Muscle of arm (tissue), 14 donors: ENCODE measurements at places on chromosomes 1 and 21. TPM values are rescaled to one million over a fixed set of nuclear protein-coding genes. Genes with fewer than 3 reads are reported as not detected.

The VHLL gene
- polyA plus RNA-seq: not detected

The SLC2A5 gene
- polyA plus RNA-seq: 13.7 TPM

The AIRE gene
- polyA plus RNA-seq: not detected

The PROX1 gene
- 14.8 TPM for polyA plus RNA-seq

The FAM177B gene
- 0.27 TPM for polyA plus RNA-seq

The SDC3 gene
- 32.6 TPM for polyA plus RNA-seq

The C1QB gene
- 25.1 TPM for polyA plus RNA-seq

The PPIAL4G gene
- not detected for polyA plus RNA-seq

The OR2W3 gene
- polyA plus RNA-seq: 0.50 TPM

The GRHL3 gene
- 0.10 TPM for polyA plus RNA-seq

The SYT14 gene
- 1.5 TPM for polyA plus RNA-seq

The SPRR1A gene
- polyA plus RNA-seq: not detected

The PLA2G2D gene
- 0.11 TPM for polyA plus RNA-seq

The FCGR3B gene
- polyA plus RNA-seq: 0.33 TPM

The SH2D2A gene
- polyA plus RNA-seq: 0.63 TPM

DNA sequence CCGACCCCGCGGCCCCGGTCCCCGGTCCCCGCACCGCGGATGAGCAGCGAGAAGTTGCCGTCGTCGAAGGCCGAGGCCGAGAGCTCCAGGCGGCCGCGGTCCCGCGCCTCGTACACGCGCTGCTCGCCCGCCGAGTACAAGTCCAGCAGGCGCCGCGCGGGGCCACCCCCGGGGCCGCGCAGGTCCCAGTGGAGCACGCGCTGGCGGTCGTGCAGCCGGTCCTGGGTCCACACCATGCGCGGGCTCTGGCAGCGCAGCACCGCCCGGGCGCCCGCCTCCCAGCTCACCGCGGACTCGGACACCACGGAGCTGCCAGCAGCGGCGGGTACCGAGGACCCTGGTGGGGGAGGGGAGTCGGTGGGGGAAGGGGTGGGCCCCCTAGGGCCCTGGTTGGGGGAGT lies 2.9 kb downstream of the MXRA8 start:
- no peak for DNase-seq

DNA sequence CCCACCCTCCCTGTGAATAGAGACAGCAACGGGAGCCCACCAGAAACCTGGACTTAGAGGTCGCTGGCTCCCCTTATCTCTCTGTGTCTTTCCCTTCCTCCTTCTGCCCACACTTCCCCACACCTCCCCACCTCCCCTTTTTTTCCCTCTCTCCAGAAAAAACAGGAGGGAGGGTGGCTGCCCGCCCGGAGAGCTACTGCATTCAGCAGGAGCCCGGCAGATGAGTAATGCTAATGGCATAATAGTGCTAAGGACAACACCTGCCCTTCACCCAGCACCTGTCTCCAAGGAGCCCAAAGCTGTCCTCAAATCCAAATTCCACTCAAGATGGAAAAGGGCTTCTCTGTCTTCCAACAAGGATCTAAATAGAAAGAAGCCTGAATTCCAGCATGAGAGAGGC lies 11.4 kb upstream of the PRELP start:
- no peak for DNase-seq

- DNase-seq: no peak
Measured at GRCh38 chr1:43203859-43204258, 31.7 kb downstream of the CFAP57 start.

GRCh38 chr1:240294566-240294965 lies 202.9 kb downstream of the FMN2 start:
- no peak for DNase-seq

DNA sequence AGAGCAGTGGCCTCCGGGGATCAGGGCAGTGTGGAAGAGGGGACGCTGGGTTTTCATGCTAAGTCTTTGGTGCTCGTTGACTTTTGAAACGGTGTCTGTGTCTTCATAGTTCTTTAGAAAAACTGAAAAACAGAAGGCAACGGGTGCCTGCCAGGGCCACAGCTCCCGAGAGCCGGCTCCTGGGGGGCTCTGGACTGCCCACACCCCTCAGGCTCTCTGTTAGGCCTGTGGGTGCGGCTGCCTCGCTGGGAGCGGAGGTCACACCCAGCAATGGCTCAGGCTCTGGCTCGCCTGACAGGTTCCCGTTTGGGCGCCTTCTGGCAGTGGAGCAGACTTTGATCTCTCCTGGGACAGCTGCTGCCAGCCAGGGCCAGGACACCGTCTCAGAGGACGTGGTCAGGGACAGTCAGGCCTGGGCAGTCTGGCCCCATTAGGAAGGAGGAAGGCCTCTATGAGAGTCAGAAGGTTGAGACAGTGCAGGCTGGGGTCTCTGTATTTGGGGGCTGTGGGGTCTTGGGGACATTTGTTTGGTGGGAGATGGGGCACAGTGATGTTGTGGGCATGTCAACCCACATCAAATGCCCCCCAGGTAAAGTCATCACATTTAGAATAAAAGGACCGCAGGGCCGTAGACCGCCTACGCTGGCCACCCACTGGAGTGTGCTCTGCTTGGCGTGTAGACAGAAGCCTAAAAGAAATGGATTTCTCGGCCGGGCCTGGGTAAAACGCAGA lies 5.6 kb downstream of the ARHGEF16 start:
- no peak for DNase-seq

GRCh38 chr1:157781048-157781447 lies 4.1 kb upstream of the FCRL2 start:
- DNase-seq: no peak

DNA sequence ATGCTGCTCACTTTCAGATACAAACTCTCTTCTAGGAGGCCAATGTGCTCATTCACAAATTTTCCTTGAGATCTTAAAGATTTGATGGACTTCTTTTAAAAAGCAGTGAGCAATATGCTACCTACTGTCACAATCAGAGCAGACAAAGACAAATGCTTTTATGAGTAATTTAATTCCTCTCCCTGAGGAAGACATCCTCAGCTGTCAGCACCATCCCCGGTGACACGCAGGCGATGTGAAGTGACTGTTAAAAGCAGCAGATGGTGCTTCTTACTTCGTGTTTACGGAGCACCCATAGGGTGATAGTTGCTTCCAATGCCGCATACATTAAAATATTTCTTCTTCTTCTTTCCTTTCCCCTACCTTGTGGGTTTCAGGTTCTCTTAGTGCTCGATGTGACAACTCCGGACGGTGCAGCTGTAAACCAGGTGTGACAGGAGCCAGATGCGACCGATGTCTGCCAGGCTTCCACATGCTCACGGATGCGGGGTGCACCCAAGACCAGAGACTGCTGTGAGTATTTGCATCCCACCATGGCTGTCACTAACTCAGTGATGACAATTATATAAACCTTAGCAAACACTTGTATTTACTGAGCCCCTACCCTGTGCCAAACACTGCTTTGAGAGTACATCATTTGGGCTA lies 29.1 kb downstream of the LAMC2 start:
- no peak for DNase-seq

DNA sequence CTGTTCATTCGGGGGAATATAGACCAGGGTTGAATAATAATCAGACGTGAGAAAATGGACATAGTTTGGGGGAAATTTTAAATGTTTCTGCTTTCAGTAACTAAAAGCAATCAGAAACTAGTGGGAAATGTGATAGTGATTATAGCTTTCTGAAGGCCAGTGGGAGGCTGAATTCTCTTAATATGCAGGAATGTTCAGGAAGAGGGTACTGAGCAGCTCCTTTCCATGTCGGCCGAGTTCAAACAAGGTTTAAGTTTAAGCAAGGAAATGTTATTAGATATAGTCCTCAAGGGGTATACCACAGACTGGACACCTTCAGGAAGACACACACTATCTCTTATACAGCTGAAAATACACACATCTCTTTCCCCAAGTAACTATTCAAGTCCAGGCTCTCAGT lies 105.5 kb downstream of the HHAT start:
- no peak for DNase-seq

DNA sequence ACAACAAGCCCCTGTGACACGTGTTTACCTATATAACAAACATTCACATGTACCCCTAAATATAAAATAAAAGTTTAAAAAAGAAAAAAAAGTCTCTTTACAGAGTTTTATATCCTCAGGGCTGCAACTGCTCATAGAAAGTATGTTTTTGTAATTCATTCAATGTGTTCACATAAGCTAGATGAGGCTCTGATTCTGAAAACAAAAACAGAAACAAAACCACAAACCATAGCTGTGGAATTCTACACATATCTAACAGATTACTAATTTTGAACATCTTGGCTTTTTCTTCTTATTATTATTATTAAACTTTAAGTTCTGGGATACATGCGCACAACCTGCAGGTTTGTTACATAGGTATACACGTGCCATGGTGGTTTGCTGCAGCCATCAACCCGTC lies 579.6 kb upstream of the ZRANB2 start:
- no peak for DNase-seq

DNA sequence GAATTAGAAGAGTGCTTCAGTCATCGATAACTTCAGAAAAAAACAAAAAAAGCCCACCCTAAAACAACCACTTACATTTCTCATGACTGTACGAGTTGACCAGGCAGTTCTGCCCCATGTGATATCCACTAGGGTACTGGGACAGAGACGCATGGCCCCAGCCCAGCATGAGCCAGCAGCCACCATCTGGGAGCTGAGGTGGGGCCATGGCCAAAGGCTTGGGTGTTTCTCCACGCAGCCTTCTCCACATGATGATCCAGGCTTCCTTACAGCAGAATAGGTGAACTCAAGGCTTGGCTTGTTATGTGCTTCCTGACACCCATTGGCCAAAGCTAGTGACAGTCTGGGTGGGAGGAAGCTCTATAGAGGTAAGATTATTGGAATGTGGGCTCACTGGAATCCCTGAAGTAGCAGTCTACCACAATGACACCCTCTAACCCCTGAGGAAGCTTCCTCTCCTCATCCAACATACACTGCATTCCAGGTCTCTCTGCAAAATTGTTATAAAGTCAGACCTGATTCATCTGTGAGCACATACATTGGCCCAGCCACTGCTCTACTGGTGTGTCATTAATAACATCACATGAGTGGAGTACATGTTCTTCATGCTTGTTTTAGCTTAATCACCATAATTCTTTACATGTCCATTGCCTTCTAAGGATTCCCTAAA lies 66.3 kb upstream of the NTPCR start:
- DNase-seq: no peak

- no peak for DNase-seq
Measured at GRCh38 chr21:17597680-17598079, 15.0 kb downstream of the BTG3 start.

DNA sequence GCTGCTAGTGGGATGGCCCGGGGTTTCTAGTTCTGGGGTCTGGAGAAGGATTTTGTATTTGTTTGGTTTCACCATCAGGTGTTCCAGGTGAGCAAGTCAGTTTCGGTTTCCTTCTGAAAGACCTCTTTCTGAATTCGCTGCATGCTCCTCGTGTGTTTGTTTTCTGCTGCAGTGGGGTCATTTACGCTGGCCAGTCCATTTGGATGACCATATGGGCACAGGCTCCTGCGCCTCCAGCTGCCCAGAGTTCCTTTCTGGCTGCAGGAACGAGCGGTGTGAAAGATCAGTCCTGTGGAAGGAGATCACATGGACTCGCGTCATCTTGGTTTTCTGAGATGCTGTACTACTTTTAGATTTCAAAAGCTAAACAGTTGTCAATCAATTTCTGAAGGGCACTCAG lies 83.7 kb upstream of the GCLM start:
- DNase-seq: no peak

- no peak for DNase-seq
Measured at GRCh38 chr1:171313319-171313834, 606 bp upstream of the FMO4 start.

- DNase-seq: no peak
Measured at GRCh38 chr1:119636491-119637089, 11.5 kb downstream of the ZNF697 start.

DNA sequence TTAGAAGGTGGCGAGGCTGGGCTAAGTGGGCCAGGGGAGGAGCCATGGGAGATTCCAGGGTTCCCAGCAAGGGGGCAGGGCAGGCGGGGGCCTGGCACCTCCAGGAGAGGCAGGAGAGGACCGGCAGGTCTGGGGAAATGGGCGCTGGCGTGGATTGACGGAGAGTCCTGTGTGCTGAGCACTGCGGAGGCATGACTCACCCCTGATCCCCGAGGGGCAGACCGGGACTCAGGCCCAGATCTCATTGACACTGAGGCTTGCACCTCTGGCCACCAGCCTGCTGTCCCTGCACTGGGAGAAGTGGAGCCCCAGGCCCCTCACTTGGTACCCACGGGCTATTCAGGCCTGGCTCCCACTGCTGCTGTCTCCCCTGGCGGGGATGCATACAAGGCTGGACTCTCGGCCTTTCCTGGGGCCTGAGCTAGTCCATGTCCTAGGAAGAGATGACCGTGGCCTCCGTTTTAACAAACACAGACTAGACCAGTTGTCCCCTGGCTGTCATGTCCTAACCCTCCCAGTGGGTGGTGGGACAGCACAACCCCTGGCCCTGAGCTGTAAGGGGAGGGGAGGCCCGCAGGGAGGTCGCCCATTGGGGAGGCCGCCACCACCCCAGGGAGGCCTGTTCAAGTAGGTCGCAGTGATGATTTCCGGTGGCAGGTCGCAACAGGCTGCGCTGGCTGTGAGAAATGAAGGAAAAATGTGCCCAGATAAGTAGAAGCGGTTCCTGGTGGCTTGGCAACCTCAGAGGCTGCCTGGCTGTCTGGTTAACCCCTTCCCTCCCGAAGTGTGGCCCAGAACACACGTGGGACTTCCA lies 39.7 kb downstream of the RIPK4 start:
- peak; percentile 41 for DNase-seq

DNA sequence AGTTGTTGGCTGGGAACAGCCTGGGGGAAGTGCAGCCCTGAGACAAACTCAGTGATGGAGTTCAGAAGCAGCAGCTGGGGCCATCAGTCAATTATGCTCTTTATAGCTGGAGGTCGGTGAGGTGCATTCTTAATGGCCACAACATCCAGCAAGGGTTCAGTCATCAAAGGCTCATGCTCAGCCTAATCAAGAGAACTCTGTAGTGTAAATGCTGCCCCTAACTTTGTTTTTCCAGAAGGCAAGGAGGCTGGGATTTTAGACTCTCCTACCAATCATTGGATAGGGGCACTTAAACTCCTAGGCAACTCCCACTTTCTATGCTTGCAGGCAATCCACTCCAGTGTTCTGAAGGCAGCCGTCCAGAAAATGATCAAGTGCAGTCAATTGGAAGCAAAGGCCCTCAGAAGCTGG lies 15.0 kb upstream of the RGS4 start:
- DNase-seq: no peak

- DNase-seq: no peak
Measured at GRCh38 chr1:114250683-114251572, 97.3 kb upstream of the SYT6 start.

- peak; percentile 79 for DNase-seq
Measured at GRCh38 chr1:68173936-68174737, 58.2 kb downstream of the WLS start.

GRCh38 chr1:12490532-12491142 lies 127.4 kb downstream of the DHRS3 start:
- no peak for DNase-seq

- DNase-seq: peak; percentile 38
Measured at GRCh38 chr1:56359056-56359455, 220.3 kb downstream of the PLPP3 start.

GRCh38 chr1:23751050-23751814 lies 8.0 kb downstream of the ELOA start:
- DNase-seq: no peak
